Jurkat, Clone E6-1 (cell line): ENCODE measurements at places on chromosomes 13 and 19.
A peak's percentile ranks its signal among the peaks of the same experiment; 100 is the strongest.

- no peak for DNase-seq
Measured at GRCh38 chr13:27915301-27916207, 4.2 kb upstream of the PDX1 start.

GRCh38 chr13:105139380-105140285, 1395.8 kb downstream of the EFNB2 start:
- peak; percentile 78 for DNase-seq

DNA sequence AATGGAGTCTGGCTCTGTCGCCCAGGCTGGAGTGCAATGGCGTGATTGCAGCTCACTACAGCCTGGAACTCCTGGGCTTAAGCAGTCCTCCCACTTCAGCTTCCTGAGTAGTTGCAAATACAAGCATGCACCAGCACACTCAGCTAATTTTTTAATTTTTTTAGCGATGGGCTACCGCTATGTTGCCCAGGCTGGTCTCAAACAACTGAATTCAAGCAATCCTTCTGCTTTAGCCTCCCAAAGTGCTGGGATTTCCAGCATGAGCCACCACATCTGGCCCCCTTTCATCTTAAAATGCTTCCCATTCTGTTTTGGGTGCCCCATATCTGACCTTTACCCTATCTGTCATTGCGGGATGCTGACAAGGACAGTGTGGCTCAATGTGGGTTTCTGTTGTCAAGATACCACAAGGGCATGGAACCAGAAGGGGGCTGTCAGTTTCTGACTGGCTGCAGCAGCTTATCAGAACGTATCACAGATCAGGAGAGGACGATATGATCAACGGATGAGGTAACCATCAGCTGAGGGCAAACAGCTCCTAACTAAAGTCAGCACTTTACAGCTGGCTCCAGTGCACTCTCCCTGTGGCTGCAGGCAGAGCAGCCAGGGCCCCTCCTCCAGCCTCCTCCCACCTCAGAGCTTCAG, 32.4 kb downstream of the GPR42 start:
- DNase-seq = peak; percentile 62

DNA sequence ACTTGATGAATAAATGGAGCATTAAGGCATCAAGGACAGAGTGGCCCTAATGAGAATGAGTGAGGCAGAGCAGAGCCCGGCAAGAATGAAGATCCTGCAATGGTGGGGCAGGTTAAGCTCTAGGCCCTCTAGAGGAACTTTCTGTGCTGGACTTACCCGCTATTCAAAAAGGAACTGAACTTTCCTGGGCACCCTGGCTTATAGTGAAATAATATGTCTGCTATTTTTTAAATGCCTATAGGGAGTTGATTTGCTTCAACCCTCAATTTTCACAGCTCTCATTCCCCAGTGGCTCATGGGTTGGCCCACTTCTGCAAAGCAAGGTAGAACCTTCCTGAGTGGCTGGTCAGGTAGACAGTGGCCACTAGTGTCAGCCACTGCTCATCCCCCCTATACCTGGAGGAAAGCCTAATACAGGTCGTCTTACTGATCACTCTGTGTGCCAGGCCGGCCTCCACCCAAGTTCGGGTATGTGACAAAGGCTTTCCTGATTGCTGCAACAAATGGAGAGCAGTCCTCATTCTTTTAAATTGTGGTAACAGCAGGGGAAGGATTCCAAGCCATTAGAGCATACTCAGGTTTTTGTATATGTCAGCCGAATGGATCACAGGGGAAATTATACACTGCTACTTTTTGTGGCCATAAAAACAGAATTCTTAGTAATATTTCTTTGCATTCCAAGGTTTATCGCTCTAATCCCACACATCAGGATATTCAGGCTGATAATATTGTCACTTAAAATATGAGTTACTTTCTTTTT, 103.0 kb downstream of the KL start:
- no peak for DNase-seq

DNA sequence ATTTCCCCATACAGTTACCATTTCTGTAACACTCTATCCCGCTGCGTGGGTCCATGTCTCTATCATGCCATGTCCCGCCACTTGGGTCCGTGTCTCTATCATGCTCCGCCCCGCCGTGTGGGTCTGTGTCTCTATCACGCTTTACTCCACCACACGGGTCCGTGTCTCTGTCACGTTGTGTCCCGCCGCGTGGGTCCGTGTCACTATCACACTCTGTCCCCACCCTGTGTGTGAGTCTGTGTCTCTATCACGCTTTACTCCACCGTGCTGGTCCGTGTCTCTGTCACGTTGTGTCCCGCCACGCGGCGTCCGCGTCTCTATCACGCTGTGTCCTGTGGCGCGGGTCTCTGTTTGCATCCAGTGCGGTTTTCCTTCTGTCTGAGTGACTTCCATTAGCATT, 11.6 kb downstream of the ADPRHL1 start:
- no peak for DNase-seq

DNA sequence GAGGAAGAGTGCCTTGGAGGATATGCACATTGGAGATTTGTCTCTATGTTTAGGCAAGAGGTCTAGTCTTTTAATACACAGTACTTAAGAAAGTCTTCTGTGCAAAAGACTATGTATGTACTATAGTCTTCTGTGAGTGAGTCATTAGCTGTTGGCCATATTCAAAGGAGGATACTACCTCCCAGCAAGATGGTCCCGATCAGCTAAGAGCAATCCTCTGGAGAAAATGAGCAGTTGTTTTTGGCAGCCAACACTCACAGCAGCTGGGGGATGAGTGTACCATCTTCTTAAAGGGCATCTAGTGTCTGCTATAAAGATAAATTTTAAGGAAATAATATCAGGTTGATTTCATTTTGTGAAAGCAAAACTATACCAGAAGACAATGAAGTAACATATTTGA, 487.8 kb downstream of the KCTD12 start:
- no peak for DNase-seq

DNA sequence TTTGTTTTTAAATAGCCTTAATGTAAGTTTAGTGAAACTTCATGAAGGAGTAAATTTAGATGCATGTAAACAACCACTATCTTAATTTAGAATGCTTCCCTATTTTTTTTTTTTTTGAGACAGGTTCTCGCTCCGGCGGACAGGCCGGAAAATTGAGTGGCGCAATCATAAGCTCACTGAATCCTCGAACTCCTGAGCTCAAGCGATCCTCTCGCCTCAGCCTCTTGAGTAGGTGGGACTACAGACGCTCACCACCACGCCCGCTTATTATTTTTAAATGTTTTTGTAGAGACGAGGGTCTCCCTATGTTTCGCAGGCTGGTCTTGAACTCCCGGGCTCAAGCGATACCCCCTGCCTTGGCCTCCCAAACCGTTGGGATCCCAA, 1.6 kb downstream of the TEX30 start:
- DNase-seq = no peak

DNA sequence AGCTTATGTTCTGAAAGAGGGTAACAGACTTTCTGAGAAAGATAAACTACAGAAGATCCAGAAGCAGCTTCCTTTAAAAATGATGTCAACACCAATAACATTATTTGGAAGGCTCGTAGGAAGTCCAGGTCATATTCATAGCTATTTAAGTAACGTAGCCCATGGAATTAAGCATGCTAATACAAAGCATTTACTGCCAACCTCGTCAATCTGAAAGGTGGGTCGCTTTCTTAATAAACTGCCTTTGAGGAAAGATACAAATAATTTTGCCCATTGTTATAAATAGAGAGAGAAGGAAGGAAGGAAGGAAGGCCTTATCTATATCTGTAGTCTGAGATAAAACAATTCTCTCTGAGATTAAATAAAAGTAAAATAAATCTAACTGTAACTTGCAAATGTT, 80.3 kb downstream of the STARD13 start:
- no peak for DNase-seq

GRCh38 chr13:31896427-31896826, 135.1 kb upstream of the FRY start:
- no peak for DNase-seq

DNA sequence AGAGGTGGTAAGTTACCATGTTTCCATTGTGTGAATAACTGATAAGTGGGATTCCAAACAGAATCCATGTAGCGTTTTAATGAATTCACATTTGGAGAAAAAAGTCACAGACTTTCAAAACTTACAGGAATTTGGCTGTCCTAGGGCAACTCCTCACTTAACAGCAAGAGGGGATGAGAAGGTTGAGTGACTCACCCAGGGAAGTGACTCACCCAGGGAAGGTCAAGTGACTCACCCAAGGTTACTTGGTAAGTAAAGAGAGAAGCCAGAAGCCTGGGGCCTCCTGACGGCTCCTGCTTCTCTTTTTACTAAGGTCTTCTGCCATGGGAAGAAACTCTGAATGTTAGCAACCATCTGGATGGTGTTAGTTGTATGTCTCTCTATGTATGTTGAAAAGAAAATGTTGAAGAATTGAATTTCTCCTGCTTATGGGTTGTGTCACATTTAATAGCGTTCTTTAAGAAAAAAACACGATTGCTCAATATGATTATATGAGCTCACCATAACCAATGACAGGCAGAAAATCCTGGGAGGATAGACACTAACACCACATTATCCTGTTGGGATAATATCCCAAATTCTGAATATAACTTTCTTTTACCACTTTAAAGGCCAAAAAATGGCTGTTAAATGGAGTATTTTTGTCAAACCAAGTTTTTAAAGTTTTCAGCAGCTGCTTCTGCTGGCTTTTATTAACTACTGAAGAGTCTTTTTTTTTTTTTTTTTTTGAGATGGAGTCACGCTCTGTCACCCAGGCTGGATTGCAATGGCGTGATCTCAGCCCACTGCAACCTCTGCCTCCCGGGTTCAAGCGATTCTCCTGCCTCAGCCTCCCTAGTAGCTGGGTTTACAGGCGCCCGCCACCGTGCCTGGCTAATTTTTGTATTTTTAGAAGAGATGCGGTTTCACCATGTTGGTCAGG, 195.6 kb downstream of the GGACT start:
- DNase-seq = peak; percentile 37

- DNase-seq = no peak
Measured at GRCh38 chr13:30866677-30867076, 39.4 kb upstream of the MEDAG start.

- no peak for DNase-seq
Measured at GRCh38 chr13:100234524-100235136, 145.7 kb downstream of the PCCA start.

- no peak for DNase-seq
Measured at GRCh38 chr19:49672131-49672919, 4.7 kb upstream of the PRMT1 start.

DNA sequence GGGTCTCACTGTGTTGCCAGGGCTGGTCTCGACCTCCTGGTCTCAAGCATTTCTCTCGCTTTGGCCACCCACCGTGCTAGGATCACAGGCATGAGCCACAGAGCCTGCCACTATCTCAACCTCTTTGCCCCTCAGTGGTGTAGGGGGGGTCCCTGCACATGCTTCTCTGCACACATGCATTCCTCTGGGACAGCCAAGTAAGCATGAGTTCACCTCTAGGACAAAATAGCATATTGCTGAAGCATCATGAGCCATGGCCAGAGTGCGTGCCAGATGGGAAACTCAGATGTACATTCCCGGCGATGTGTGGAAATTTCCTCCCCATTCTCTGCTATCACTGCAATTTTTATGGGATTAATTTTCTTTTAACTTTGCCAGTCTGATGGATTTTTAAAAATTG, 23.1 kb downstream of the CHAF1A start:
- no peak for DNase-seq

DNA sequence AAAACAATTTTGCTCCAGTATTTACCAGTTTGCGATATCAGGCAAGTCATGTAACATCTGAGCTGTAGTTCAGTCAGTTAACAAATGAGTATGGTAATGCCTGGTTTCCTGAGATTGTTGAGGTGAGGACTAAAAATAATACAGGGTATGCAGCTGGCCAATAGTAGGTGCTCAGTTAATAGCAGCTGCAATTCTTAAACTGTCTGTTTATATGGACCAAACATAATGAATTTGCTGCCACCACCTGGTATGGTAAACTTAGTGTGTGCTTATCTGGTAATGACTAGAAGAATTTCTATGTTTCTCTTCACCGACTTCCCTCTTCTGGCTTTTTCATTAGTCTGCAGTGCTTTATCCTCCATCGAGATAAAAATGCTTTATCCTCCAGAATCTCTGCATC, 9.1 kb downstream of the ZMYM2 start:
- DNase-seq = no peak

DNA sequence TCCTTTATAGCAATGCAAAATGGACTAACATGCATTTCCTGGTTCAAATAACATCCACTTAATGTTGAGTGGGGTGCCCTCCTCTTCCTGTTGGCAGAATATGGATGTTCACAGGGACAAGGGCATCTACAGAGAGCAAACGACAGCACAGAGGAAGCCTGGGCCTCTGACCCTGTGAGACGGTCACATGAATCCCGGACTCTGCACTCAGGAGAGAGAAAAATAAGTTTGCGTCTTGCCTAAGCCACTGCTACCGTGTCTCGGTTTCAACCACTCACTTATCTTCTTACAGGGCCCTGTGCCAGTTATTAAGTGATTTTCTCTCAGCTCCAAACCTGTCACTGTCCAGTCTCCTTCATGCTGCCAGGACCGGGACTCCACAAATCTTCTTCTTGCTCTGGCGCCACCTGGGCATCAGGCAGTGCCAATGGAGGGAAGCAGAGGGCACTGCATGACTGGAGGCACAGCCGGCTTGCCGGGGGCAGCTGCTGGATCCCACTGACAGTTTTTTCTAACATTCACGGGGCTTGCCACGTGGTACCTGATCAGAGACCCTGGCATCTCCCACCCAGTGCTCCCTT, 11.8 kb downstream of the LIG1 start:
- no peak for DNase-seq

GRCh38 chr13:43908156-43909126, 28.7 kb downstream of the LACC1 start:
- DNase-seq = peak; percentile 34

DNA sequence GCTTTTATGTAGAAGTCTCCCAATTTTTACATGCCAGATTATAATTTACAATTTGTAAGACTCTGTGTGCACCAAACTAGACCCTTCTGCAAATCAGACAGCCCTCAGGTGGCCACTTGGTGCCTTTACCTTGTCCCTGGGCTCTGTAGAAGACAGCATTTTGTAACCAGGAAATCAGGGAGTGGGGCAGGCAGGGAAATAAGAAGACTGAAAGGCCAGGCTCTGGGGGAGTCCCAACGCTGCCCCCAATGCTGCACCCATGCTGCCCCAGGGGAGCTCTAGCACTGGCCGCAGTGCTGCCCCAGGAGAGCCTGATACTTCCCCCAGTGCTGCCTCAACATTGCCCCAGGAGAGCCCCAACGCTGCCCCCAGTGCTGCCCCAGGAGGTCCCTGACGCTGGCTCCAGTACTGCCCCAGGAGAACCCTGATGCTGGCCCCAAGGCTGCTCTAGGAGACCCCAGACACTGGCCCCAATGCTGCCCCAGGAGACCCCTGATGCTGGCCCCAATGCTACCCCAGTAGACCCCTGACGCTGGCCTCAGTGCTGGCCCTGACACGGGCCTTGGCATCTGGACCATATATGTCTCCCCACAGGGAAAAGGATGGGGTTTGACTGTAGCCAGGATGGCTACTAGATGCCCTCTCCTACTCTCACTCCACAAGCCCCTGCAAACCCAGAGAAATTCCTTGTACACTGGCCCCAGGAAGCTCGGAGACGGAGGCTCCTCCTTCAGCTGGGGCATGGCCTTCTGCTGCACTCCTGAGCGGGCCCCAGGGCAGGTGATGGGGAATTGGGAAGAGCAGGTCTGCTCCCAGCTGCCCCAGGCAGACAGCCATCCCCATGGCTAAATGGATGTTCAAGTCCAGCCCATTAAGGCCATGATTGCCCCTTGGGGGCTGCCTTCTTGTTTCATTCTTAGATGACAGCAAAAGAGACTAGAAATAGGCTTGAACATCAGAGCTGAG, 23.6 kb downstream of the VSTM2B start:
- no peak for DNase-seq

GRCh38 chr13:32454886-32455593, 27.1 kb upstream of the N4BP2L1 start:
- no peak for DNase-seq
